Head of caudate nucleus (tissue), 42 donors: ENCODE measurements at places on chromosomes 3 and 15.

GRCh38 chr3:193805448-193805847, 212.4 kb downstream of the OPA1 start:
- DNase-seq, result no peak

GRCh38 chr3:20095470-20095869, 55.2 kb downstream of the KAT2B start:
- DNase-seq, result no peak

DNA sequence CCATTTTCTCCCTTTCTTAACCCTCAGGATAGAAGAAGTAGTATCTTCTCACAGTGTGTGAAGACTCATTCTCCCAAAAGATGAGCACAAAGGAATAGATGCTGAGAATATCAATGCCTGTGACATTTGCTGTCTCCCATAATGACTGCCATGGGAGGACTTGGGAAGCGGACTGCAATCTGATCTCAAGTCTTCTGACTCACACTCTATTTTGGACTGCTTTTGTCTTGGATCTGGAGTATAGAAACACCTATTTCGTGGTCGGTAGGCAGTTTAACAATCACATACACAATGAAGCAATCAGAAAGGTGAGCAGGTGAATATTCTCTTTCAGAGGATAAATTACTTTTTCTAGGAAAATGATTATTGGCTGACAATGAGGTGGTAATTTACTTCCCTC, 852.0 kb downstream of the FHIT start:
- no peak for DNase-seq

DNA sequence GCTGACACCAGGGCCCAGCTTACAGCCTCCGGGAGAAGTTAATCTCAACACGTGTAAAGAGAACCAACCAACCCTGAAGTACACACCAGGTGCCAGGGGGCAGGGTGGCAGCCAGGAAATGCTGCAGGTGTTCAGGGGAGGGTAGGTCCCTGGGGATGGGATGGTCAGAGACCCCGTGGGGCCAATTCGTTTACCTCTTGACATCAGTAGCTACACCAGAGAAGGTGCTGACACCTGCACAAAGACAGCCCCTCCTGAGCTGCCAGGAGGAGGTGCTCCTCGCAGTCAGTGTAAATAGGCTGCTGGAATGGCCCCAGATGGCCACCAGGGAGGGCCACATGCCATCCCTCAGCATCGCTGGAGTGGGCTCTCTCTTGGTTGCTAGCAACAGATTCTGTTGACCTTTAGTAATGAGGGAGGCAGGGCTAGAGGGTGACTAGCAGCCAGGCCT, 52.8 kb downstream of the CORO2B start:
- DNase-seq, result no peak

DNA sequence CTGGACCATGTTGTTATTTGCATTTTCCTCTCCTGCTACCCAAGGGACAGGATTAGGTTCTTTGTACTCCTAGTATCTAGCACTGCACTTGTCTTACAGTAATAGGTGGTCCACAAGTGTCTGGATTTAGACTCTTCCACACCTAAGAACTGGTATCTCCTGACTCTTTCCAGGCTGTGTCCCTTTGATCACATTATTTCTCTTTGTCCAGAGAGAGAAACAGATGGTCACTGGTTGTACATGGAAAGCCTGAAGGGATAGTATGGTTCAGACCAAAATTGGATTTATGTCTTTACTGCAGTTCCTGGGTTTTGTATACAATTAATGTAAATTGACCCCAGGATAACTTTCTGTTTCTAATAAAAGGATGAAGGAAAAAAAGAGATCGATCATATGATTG, 64.0 kb downstream of the PDE8A start:
- no peak for DNase-seq

- no peak for DNase-seq
These were observed 61.6 kb upstream of the CTDSPL start for GRCh38 chr3:37800022-37800551.

- DNase-seq, result no peak
These were observed 151.0 kb downstream of the ALDH1A2 start for GRCh38 chr15:57914350-57915055.

DNA sequence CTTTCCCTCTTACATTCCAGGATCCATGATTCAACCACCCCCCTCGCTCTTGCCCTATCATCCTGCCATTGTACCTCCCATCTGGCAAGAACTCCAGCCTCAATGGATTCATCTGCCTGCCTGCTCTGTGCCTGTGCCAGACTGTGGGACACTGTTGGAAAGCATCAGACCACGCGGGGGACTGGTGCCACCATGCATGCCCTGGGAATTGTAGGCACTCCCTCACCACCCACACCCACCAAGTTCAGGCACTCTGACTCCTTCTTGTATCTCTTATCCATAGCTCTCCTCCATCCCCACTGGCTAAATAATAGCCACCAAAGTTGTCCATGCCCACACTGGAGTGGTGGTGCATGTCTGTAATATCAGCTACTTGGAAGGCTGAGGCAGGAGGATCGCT, 143.8 kb downstream of the TPRA1 start:
- DNase-seq, result no peak

GRCh38 chr15:51004103-51004551, 90.6 kb downstream of the TNFAIP8L3 start:
- no peak for DNase-seq

GRCh38 chr3:71450162-71450561, 133.4 kb downstream of the FOXP1 start:
- DNase-seq, result no peak

DNA sequence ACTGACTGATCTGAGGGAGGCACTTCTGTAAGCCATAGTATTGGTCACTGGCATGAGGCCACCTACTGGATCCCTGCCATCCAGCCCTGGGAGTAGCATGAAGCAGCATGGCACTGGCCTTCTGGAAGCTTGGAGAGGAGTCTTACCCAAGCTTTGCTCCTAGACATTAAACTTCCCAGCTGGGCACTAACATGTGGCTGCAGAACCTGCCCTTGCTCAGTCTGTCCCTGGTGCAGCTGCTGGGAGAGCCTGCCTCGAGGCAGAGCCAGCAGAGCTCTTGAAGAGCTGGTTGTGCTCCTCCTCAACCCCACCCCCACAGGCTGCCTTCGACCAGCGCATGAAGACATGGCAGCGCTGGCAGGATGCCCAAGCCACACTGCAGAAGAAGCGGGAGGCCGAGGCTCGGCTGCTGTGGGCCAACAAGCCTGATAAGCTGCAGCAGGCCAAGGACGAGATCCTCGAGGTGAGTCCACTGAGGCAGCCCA, 17.1 kb upstream of the SNX22 start:
- peak; percentile 77 for DNase-seq

GRCh38 chr3:24598695-24599470, 104.2 kb upstream of the THRB start:
- no peak for DNase-seq

DNA sequence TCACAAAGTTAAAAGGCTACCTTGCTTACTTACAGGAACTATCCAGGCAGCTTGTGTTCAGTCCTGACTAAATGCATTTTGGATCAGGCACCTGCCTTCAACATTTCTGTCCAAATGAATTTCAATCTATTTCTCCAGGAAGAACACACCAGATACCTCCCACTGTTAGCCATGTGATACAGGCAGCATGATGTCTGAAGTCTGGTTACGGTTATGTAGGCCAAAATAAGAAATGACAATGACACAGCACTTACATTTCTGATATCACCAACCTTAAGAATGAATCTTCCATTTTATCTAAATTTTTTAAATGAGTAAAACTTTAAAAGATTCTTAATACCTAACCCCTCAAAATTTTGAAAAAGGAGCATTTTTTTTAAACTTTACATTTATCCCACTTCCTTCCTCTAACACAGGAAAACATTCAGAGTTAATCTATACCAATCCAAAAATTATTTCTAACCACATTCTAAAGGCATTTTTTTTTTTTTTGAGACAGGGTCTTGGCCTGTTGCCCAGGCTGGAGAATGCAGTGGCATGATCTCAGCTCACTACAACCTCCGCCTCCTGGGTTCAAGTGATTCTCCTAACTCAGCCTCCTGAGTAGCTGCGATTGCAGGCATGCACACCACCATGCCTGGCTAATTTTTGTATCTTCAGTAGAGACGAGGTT, at the start of gene MAP4:
Gene MAP4, minus strand, starts transcription at position 116 of the 673 bp plus-strand sequence. CDS start 17,556 bp downstream, outside the sequence.
- DNase-seq, result no peak

DNA sequence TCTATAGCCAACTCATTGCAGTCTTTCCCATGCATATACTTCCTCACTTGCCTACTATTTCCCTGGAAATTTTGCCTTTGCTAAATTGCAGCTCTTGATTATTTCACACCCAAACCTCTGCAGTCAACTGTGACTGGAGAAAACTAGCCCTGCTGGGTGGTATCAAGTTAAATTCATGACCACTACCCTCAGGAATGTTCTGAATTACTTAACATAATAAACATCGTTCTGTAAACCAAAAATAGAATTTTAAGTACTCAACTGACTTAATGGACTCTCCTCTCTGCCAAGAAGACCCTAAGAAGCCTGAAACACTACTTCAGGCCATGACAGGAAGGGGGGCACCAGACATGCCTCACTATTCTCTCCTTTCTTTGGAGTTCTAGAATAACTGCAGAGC, 1278.0 kb upstream of the GBE1 start:
- DNase-seq, result no peak

GRCh38 chr3:47419083-47420043, 38.5 kb downstream of the PTPN23 start:
- DNase-seq, result no peak

DNA sequence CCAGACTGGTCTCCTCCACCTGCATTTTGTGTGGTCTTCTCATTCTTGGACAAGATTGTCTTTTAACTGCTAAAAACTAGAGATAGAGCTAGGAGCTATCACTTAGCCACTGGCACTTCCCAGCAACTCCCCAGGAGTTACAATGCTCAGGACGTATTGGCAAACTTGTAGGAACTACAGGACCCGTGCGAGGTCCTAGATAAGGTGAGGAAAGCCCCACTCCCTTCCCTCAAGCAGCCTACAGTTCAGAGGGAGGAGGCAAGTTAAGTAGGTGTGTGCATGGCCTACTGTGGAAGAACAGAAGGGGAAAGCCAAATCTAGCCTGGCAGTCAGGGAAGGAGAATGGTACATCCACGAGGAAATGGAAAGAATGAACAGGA, 504.7 kb upstream of the PROK2 start:
- no peak for DNase-seq

- DNase-seq, result no peak
These were observed 250.3 kb downstream of the ULK4 start for GRCh38 chr3:41711651-41712050.

GRCh38 chr15:79682285-79682684, 214.5 kb downstream of the MTHFS start:
- peak; percentile 52 for DNase-seq

DNA sequence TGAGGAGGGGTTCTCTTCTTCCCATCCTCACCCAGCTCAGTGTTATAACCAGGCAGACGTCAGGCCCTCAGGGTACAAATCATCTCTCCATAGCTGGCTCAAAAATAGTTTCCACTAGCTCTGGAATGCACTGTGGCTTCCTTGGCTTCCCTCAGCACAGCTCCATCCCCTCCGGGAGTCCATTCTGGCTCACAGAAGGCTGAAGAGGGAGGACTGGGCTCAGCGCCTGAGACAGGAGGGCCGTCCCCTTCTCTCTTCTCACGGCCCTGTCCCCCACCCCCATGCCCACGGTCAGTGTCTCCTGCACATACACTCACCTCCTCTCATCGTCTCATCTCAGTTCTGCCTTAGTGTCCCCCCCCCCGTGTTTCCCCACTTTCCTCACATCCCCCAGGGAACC, 50.1 kb downstream of the UMPS start:
- DNase-seq, result no peak

DNA sequence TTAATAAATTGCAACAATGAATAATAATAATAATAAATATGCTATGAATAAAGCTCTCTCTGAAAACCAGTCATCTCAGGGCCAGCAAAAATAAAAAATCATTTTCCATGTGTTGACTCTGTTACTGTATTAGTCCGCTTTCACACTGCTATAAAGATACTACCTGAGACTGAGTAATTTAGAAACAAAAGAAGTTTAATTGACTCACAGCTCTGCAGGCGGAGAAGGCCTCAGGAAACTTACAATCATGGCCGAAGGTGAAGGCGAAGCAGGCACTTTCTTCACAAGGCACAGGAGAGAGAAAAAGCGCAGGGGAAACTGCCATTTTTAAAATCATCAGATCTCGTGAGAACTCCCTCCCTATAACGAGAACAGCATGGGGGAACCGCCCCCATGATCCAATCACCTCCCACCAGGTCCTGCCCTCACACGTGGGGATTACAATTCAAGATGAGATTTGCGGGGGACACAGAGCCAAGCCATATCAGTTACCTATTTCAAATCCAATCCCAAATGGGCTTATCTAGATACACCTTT, 224.1 kb downstream of the IGSF11 start:
- DNase-seq, result no peak

DNA sequence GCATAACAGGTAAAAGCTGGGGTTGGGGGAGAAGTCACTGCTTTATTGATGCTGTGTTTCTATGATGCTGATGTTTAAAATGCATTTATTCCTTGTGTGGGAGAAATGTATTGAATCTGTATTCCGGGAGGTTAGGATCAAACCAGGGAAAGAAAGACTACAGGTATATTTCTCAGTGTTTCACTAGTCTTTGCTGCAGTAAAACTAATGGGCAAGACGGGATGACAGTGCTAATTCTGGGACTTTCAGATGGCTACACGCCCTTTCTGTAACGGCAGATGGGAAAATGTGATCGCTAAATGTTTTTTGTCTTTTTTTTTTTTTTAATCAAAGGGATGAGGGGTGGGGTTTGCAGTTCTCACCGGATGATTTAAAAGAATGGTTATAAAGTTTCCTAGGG, 393 bp downstream of the CNTN6 start:
- no peak for DNase-seq

DNA sequence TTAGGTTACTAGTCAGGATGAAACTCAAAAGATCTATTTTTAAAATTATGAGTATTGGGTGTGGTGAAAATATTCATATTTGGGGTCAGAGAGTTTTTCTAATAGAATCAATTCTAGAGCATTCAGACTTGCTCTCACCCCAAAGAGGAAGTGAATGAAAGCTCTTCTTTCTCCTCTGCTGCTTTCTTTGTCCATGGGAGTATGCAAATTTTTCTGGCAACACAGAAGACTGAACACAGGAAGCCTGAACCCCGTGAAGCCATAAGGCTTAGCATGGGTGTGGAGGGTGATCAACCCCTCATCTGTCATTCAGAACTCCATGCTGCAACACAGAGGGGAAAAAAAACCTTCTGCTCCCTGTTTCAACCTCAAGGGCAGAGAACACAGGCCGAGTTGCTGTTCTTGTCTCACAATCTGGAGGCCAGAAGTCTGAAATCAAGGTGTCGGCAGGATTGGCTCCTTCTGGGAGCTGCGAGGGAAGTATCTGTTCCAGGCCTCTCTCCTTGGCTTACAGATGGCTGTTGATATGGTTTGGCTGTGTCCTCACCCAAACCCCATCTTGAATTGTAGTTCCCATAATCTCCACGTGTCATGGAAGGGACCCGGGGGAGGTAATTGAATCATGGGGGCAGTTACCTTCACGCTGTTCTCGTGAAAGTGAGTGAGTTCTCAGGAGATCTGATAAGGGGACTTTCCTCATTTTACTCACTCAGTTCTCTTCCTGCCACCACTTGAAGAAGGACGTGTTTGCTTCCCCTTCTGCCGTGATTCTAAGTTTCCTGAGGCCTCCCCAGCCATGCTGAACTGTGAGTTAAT, 33.7 kb upstream of the CD47 start:
- no peak for DNase-seq
